ENCODE measurements at places on chromosomes 3 and 15. TPM values are rescaled to one million over a fixed set of nuclear protein-coding genes. Genes with fewer than 3 reads are reported as not detected.
A peak's percentile ranks its signal among the peaks of the same experiment; 100 is the strongest.

AQP9 gene
- not detected for total RNA-seq

THAP10 gene
- total RNA-seq = 9.4 TPM

ICE2 gene
- 17.2 TPM for total RNA-seq

MB21D2 gene
- 25.1 TPM for total RNA-seq

NECTIN3 gene
- 68.3 TPM for total RNA-seq

PSTPIP1 gene
- 0.19 TPM for total RNA-seq

DAPK2 gene
- total RNA-seq = 0.16 TPM

GRCh38 chr3:50442945-50443579 lies 60.4 kb downstream of the CACNA2D2 start:
- DNase-seq = no peak

DNA sequence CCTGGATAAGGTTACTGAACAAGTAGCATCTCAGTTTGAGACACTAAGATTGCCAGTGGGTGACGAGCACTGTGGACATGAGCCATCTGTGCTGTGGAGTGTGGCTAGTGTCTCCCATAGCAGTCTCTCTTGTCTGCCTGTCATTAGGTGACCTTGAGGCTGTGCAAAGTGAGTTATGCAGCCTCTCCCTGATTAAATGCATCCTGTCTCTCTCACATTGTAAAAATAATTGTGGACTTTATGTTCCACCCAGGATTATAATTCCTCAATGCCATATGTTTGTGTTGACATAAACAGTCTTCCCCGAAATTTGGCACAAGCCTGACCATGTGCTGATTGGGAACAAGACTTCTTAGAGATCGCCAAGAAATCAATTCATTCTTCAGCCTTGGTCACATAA lies 168.9 kb downstream of the MYRIP start:
- DNase-seq = no peak

- DNase-seq = no peak
These were observed 32.1 kb downstream of the CYFIP1 start for GRCh38 chr15:22948056-22948455.

GRCh38 chr3:27632431-27633223 lies 89.5 kb downstream of the EOMES start:
- DNase-seq = peak; percentile 21

DNA sequence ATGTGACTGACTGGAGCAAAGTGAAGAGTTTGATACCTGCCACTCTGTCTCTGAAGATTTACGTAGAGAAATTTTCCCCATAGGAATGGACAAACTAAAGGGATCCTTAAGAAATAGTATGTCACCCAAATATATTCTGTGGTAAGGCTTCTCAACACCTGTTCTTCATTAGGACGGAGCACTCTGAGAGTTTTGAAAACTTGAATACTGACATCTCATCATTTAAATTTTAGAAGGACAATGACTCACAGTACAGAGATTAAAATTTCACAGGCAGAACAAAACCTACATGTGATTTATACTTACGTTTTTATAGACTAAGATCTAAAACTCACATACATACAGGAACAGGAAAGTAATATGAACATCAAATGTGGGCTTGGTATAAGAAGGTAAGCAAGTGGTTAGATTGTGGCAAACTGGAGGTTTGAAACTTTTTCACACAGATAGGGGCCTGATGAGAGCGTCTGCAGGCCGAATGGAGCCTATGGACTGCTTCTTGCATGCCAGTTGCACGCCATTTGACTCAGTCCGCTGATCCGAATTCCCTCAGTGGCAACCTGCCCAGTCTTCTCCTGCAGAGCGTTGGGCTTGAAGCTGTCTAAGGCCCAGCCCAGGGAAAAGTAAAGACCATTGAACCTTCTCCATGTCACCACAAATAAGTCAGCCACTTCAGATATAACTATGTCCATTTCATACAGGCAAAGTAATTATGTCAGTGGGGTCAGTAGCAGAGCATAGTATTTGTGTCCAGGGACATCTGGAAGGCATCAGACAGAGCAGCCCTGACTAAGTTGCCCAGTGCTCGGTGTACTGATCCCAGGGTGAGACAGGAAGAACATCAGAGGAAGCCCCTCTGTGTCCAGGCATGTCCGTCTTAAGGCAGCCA lies 45.7 kb downstream of the ZBTB38 start:
- DNase-seq = no peak

GRCh38 chr3:18236726-18237125 lies 188.4 kb downstream of the SATB1 start:
- DNase-seq = no peak

- no peak for DNase-seq
These were observed 15.6 kb upstream of the STRA6 start for GRCh38 chr15:74217907-74218885.

DNA sequence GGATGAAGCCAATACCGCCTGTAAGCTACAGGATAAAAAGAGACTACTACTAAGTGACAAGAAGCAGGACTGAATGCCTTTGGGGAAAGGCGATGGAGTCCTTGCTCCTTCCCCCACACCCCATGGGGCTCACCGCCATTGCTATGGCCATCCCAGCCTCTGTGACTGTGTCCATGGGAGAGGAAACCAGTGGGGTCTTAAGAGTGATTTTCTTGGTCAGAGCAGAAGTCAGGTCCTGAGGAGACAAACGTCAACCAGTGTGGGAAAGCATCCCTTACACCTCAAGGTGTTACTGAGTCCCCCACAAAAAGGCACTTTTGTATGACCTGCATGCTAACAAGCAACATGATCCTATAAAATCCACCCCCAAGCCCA lies 913 bp downstream of the IMPDH2 start:
- DNase-seq = no peak

Measured in H4 (cell line).